ENCODE measurements at places on chromosomes 12 and 14. TPM values are rescaled to one million over a fixed set of nuclear protein-coding genes. Genes with fewer than 3 reads are reported as not detected.

GRCh38 chr14:87187786-87188185 is 805.2 kb downstream of the GALC start:
- H3K4me3 ChIP-seq: no peak overlapping the region
- H3K36me3 ChIP-seq: no peaks in the 10 kb centered on the region
- DNase-seq: no peak
- H3K27me3 ChIP-seq: no peaks in the 10 kb centered on the region
- no peak overlapping the region for H3K27ac ChIP-seq

DNA sequence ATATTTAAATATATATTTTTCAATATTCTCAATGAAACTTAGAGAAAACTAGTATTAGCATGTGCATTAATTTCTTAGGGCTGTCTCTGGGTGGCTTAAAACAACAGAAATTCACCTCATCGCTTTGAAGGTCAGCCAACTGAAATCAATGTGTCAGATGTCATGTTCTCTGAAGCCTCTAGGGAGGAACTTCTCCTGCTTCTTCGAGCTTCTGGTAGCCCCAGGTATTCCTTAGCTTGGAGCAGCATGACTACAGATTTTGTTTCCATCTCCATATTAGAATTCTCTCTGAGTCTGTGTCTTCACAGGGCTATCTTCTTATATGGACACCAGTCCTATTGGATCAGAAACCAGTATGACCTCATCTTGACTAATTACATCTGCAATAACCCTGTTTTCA is 221.5 kb downstream of the PDZRN4 start:
- no peak overlapping the region for H3K4me3 ChIP-seq
- H3K36me3 ChIP-seq: no peaks in the 10 kb centered on the region
- DNase-seq: no peak

- H3K27me3 ChIP-seq: no peaks in the 10 kb centered on the region
- no peak overlapping the region for H3K27ac ChIP-seq
- no peak overlapping the region for H3K4me3 ChIP-seq
- H3K4me1 ChIP-seq: no peaks in the 10 kb centered on the region
- no peaks in the 10 kb centered on the region for H3K36me3 ChIP-seq
- no peak for DNase-seq
Measured at GRCh38 chr12:103806803-103807202, 34.2 kb downstream of the NT5DC3 start.

GRCh38 chr12:49535921-49536525 is 2.8 kb upstream of the KCNH3 start:
- no peak overlapping the region for H3K4me3 ChIP-seq
- no peaks in the 10 kb centered on the region for H3K4me1 ChIP-seq
- H3K36me3 ChIP-seq: no peaks in the 10 kb centered on the region
- H3K27me3 ChIP-seq: peaks cover 11% of the 10 kb centered on the region
- no peak for DNase-seq

- no peak for DNase-seq
- no peaks in the 10 kb centered on the region for H3K36me3 ChIP-seq
- no peaks in the 10 kb centered on the region for H3K4me1 ChIP-seq
- no peaks in the 10 kb centered on the region for H3K27me3 ChIP-seq
- H3K4me3 ChIP-seq: no peak overlapping the region
- H3K27ac ChIP-seq: no peak overlapping the region
Measured at GRCh38 chr14:24982472-24983155, 67.3 kb downstream of the STXBP6 start.

DNA sequence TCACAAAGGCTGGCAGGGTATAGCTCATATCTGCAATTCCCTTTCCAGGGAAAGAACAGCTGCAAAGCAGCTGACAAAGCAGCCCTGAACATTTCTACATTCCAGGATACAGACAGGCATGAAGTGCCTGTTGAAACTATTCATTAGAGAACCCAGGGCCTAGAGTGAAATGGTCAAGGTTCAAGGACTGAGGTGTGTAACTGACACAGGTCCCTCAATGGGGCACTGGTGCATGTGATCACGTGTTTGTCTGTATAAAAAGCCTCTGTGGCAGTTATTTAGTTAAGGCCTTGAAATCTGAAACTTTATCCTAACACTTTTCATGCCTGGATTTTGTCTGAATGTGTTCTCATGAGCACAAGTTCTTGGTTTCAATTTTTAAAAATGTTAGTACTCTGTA is 47.1 kb downstream of the GIT2 start:
- H3K4me1 ChIP-seq: peaks cover 33% of the 10 kb centered on the region
- H3K27me3 ChIP-seq: no peaks in the 10 kb centered on the region

GRCh38 chr12:89038831-89039512 is 313.3 kb downstream of the DUSP6 start:
- no peak for DNase-seq
- no peak overlapping the region for H3K4me3 ChIP-seq
- no peaks in the 10 kb centered on the region for H3K4me1 ChIP-seq
- no peaks in the 10 kb centered on the region for H3K36me3 ChIP-seq
- no peak overlapping the region for H3K27ac ChIP-seq
- no peaks in the 10 kb centered on the region for H3K27me3 ChIP-seq

DNA sequence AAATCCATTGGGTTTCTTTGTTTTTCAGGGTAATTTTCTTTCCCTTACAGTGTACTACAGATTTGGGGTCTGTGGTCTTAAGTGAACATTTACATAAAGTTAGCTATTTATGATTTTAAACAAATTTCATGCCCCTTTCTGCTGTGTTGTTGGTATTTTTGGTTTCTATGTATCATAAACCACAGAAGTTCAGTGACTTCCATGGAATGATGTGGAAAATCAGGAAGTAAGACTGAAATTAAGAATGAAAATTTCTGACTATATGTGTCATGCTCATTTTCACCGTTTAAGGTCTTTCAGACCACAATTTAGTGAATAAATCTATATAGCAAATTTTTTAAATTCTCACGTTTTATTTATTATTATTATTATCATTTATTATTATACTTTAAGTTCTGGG is 31.7 kb downstream of the ETV6 start:
- no peaks in the 10 kb centered on the region for H3K4me1 ChIP-seq
- no peak for DNase-seq
- no peaks in the 10 kb centered on the region for H3K27me3 ChIP-seq
- no peaks in the 10 kb centered on the region for H3K36me3 ChIP-seq
- no peak overlapping the region for H3K27ac ChIP-seq

APPL2 gene
- total RNA-seq: 16.8 TPM

SAMD15 gene
- 0.27 TPM for total RNA-seq

GLIPR1 gene
- total RNA-seq: 4.1 TPM

OAS2 gene
- total RNA-seq: 5.5 TPM

Measured in right lobe of liver (tissue), 6 donors.